ELR (cell line): ENCODE measurements at places on chromosomes 3 and 15.

DNA sequence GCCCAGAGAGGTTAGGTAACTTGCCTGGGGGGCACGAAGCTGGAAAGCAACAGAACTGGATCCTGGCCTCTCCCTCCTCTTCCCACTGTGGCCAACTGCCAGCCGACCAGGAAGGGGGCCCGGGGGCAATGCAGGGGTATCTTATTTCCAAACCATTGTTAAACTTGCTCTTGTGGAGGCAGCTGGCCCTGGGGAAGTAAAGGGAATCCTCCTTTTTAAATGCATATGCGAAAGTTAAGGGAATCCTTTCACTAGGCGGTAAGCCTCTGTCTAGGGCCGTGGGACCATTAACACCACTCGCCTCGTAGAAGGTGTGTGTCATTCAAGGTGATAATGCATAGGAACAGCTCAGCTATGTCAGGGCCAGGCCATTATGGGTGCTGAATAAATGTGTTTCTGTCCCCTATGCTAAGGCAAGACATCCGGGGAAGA is 68.6 kb downstream of the ST6GAL1 start:
- DNase-seq: no peak

GRCh38 chr15:83992324-83993031 is 243.1 kb upstream of the GOLGA6L4 start:
- no peak for DNase-seq

DNA sequence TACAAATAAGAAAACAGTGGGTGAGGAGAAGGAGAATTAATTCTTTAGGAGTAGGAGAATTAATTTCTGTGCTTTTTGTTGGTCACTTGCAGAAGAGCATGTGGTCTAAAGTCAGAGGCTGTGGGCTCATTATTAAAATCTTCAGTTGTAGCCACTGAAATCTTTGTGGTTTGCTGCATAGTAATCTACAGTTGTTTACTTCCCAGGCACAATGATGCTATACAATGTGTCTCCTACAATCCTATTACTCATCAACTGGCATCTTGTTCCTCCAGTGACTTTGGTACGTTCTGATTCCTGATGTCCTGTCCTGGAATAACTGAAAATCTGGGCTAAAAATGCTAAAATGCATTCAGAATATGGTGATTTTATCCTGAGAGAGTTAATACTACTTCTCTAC is 21.0 kb downstream of the IFT122 start:
- DNase-seq: peak; percentile 93

DNA sequence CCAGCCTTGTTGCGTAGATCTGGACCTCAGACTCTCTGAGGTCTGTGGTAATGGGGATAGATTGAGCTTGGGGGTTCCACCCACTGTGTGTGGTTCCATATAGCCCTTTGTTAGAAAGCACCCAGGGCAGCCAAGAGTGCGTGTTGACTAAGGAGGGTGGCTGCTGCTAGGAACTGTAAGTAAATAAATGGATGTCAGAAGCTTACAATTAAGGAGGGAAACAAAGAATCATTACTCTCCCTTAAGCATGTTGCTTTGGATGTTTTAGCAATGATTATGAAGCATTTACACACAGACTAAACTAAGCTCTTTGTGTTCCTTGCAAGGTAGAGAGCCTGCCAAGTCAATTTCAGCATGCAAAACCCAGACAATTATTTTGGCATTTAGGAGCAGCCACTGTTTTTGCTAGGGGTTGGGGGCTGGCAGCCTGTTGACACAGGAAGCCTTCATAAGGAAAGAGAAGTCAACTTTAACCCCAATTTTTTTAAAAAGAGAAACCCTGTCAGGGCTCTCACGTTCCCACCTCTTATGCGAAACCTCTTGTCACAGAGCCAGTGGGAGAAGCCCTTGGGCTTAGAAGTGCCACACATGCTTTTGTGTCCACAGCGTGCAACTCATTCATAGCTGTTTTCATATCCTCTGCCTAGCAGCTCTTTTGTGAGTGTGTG is 127.8 kb downstream of the CMSS1 start:
- DNase-seq: no peak

GRCh38 chr3:11272906-11273574 is 843 bp downstream of the ATG7 start:
- peak; percentile 41 for DNase-seq

- DNase-seq: peak; percentile 93
These were observed 110.4 kb upstream of the PFN2 start for GRCh38 chr3:150081084-150081483.

GRCh38 chr15:57432141-57432741 is 55.9 kb downstream of the CGNL1 start:
- no peak for DNase-seq

DNA sequence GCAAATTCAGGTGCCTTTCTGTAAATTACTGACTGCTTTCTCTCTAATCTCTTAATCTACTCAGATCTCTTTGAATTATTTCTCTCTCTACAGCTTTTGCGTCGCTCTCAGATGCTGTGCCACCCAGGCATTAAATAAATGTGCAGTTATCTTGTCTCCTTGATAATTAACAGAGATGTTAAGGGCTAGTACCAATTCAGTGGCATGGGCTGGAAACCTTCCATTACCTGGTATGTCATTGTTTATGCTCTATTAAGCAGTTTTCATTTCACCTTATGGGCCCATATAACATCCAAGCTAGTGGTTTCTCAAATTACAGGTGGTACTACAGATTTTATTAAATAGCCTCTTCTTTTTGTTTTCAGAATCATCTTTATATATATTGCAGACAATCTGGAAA is 66.0 kb downstream of the PEX5L start:
- DNase-seq: no peak

DNA sequence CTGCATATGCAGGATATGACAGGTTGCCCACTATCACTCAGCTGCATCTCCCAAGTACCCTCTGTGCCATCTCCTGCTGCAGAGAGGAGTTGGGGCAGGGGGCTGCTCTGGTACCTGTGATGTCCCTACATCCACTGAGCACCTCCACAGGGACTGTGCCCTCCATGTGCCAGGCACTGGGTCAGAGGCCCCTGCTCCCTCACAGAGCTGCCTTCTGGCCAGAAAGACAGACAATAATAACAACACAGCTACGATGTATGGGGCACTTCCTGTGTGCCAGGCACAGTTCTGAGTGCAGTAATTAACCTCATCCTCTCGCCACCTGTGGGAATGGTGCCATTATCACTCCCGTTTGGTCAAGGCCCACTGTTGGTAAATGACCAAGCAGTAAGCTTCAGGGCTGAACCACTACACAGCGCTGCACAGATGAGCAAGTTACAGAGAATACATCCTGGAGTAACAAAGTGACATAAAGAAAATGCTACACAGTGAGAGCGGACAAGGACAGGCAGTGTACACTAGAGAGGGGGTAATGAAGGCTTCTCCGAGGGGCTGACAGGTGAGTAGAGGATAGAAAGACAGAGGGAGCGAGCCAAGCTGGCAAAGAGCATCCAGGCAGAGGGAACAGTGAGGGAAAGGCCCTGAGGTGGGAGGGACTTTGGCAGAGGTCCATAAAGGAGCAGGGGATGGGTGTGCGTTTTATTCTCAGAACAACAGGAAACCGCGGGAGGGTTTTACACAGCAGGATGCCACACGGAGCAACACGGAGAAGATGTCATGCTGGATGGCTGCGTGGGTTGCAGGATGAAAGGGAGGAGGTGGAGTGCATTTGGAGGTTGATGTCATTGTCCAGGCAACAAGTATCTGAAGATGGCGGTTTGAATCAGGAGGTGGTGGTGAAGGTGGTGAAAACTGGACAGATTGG is 13.6 kb downstream of the WNT7A start:
- DNase-seq: no peak

GRCh38 chr15:64687688-64688087 is 87.7 kb downstream of the RBPMS2 start:
- DNase-seq: no peak
